ENCODE measurements at places on chromosomes 11 and 22.

DNA sequence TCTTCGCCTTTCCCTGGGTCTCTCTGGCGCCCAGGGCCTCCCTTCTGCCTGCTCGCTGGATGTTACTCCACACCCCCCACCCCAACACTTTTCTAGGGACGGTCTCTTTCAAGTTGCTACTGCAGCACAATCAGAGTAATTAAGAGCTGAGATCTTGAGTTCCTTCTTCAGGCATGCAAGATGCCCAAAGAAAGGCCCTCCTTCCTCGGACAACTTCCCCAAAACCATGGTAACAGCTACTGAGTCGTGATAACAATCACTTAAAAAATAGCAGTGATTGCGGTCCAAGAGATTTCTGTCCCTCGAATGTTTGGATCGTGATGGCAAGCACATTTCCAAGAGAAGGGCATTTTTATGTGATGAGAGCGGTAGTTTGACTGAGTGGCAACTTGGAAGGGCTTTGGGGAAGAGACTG lies 638 bp upstream of the TENM4 start:
- no peak for DNase-seq

DNA sequence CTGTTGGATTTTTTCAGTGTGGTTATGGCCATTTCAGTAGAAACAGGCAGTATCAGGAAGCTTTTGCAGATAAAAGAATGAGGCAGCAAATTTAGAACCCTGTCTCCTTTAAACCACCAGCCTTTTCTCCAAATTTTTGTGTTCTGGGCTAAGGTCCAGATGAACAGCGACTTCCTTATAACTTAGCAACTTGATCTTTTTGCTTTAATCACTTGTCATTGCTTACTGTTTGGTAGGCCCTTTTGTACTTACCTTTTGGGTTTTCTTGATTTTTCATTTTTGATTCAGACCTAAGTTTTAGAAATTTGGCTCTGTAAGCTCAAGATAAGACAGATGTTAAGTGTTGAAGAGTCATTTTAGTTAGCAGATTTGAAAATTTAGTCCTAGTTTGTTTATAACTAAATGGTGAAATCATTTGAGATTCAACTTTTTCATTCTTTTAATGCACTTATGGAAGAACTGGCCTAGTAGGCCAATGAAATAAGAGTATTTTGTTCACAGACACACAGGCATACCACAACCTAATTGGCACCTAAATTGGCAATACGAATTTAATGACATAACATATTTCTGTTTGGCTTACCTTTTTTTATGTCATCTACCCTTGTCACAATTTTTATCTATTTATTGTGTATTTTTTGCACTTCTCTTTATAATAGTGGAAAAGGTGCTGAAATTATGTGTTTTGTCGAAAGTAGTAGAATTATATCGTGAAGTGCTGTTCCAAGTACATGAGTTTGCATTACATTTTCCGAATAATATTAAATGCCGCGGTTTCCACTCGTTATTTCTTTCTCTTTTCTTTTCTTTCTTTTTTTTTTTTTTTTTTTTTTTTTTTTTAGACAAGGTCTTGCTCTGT lies 2.1 kb downstream of the RTN3 start:
- DNase-seq, result no peak

DNA sequence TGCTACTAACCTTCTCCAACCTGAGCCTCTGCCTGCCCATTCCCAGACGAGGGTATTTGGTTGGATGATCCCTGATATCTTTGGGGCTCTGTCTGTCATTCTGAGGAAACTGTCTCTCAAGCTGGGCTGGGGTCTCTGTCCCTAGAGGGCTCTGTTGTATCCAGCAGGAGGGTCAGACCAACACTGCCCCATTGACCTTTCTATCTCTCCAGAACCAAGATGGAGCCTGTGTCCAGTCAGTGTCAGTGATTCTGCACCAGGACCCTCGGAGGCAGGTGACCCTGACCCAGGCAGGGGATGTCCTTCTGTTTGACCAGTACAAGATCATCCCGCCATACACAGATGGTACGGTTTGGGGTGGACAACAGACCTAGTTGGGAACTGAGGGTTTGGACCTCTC lies 21.9 kb downstream of the OTOG start:
- no peak for DNase-seq

- no peak for DNase-seq
Measured at GRCh38 chr11:108825381-108825780, 160.5 kb downstream of the DDX10 start.

Measured in stimulated activated CD8-positive, alpha-beta memory T cell treated with anti-CD3 and anti-CD28 coated beads, Interleukin-12 subunit alpha, Interleukin-12 subunit beta, amount 100 ng/mL, for 1 hour (primary cell).